Right cardiac atrium (tissue), 5 donors: ENCODE measurements at places on chromosomes 5 and 9. TPM values are rescaled to one million over a fixed set of nuclear protein-coding genes. Genes with fewer than 3 reads are reported as not detected.

- DNase-seq, result no peak
These were observed 6.6 kb downstream of the FBP1 start for GRCh38 chr9:94632737-94633136.

Gene KCNIP1
- total RNA-seq, result not detected

GRCh38 chr5:174378121-174378874, 332.8 kb downstream of the NSG2 start:
- DNase-seq, result no peak

DNA sequence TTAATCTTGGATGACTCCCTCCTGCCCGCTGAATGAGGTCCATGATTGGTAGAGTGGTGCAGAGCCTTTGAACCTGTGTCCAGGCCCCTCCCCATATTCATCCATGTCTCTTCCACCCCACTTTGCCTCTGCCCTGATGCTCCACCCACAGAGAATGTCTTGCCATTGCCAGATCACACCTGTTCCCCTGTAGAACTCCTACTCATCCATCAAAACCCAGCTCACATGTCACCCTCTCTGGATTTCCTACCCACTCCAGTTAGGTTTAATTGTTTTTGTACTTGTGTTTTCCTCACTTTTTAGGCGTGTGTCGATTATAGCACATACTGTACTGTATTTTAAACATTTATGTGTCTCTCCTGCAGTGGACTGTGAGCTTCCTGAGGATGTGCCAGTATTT, 107.0 kb upstream of the CTSL start:
- no peak for DNase-seq

Gene SMIM33
- not detected for total RNA-seq

Gene GARNL3
- total RNA-seq, result 18.1 TPM

Gene SNCB
- total RNA-seq, result 0.88 TPM

DNA sequence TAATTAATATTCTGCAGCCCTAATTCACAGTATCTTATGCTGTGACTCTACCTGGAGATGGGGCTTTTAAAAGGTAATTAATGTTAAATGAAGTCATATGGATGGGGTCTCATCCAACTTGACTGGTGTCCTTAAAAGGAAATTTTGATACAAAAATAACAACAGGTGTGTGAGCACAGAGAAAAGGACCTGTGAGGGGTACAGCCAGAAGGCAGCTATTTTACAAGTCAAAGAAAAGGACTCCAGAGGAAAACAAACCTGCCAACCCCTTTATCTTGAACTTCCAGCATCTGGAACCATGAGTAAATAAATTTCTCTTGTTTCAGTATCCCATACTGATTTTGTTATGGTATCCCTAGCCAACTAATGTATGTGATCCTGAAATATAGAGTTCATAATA, 250.3 kb downstream of the TMEM232 start:
- no peak for DNase-seq

Gene PLPPR1
- not detected for total RNA-seq

Gene IRX1
- total RNA-seq, result not detected

DNA sequence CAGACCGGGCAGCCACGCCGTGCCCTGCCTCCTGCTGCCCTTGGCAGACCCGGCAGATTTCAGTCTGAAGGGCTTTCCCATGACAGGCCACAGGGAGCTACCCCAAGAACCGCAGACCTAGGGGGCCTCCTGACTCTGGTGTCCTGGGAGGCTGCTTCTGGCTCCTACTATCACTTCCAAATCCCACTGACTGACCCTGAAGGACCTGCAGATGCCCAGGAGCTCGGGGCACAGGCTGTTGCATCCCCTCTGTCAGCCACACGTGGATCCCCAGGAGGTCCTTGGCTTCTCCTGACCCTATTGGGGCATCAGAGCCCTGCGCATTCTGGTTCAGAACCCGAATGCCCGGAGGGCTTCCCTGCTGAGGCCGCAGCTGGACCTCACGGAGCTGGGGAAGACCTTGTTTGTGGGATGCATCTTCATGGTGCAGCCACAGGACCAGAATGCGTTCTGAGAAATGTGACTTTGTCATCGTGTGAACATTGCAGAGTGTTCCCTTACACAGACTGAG, 81.3 kb upstream of the IRX4 start:
- no peak for DNase-seq

Gene SMAD5
- 43.9 TPM for total RNA-seq

DNA sequence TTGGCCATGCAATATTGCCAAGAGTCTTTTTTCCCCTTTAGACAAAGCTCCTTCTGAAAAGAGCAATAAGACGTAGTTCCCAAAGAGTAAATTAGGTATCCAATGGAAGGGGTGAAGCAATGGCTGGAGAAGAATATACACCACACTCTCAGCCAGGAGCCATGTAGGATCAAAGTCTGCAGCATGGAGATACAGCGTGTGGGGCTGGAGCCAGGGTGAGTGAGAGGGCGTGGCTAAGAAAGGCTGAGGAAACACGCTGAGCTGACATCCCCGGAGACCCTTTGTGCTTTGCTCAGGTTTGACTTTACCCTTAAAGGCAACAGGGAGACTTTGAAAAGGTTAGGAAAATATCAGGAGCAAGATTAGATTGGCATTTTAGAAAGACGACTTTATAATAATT, 87.1 kb upstream of the ELL2 start:
- no peak for DNase-seq

Gene SGCD
- total RNA-seq, result 92.4 TPM
